NCI-H187 treated with DMSO at 0.1 percent for 48 hours (cell line): ENCODE measurements at places on chromosomes 13 and 19.

DNA sequence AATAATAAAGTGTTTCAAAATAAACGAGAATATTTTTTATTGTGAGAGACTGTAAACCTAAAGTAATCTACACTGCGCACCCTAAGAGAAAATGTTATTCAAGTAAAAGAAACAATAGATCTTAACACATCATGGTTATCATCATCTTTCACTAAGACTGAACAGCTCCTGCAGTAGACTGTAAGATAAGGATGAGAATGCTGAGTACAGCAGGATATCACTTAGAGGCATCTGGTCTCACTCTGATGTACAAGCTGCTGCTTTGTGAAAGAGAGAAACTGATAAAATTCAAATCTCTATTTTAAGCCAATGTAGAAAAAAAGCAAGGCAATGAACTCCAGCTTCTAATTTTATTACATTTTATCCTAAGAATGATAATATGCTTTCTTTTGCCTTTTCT is 261.7 kb upstream of the HTR2A start:
- DNase-seq = no peak

GRCh38 chr13:25329706-25330105 is 28.3 kb downstream of the NUP58 start:
- DNase-seq = no peak

DNA sequence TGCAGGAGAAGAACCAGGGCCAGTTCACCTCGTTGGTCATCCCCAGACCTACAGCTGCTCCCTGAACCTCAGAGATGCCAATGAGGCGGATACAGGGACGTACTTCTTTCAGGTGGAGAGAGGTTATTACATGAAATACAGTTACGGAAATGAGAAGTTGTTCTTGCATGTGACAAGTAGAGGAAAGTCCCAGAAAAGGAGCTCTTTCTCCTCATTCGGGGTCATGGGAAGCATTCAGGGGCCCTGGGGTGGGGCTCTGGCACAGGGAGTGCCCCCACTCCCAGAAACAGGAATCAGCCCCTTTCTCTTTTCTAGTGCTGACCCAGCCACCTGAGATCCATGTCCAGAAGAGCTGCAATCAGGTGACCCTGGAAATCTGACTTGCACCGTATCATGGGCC is 4.5 kb upstream of the SIGLEC9 start:
- no peak for DNase-seq

GRCh38 chr13:63396746-63397145 is 1981.1 kb upstream of the PCDH20 start:
- no peak for DNase-seq

DNA sequence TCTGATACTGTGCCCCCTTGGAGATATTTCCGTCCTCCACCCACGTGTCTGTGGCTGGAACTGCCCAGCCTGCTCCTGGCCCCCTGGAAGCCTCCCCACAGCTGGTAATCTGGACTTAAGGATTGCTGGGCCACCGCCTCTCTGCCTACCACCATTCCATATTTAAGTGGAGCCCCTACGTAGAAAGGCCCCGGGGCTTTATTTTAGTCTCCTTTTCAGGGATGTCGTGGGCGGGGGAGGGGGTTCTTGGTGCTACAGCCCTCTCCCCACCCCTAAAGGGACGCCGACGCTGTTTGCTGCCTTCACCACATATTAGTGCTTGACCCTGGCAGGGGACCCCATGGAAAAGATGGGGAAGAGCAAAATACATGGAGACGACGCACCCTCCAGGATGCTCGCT is 2.7 kb upstream of the NOP53 start:
- no peak for DNase-seq

DNA sequence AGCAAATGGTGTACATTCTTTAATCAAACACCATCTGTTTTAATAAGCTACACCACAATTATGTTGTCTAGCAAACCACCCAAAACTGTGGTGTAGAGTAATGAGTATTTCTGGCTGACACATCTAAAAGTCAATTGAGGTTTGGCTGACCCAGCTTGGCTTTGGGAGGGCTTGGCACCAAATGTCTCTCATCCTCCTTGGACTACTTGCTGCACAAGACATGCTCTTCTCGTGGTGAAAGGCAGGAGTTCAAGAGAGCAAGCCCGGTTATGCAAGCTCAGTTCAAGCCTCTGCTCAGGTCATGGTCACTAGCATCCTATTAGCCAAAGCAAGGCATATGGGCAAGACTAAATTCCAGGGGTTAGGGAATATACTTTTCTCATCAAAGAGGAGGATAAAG is 37.1 kb downstream of the LACC1 start:
- DNase-seq = no peak

- DNase-seq = no peak
Observed at GRCh38 chr19:38265213-38265861, 964 bp downstream of the SPINT2 start.

DNA sequence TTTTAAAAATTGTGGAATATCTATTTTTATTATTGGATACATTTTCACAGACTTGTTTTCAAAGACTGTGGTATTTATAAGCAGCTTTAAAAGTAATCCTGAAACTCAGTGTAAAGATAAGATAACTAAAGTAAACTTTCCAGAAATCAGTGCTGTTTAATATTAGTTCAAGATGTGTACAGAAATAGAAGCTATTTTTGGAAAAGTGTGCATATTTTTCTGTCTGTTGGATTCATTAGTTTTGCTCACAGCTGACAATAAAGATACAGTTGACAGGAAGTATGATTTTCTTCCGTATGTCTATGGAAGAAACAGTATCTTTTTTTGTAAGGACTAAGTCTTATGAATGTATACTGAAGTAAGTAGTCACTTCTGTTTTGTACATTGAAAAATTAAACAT is 85.9 kb downstream of the GJA3 start:
- no peak for DNase-seq

GRCh38 chr19:53504885-53505284 is 33.1 kb upstream of the ZNF331 start:
- no peak for DNase-seq

GRCh38 chr13:110230661-110231347 is 76.2 kb downstream of the COL4A1 start:
- DNase-seq = no peak
